ENCODE measurements at places on chromosomes 4 and X. TPM values are rescaled to one million over a fixed set of nuclear protein-coding genes. Genes with fewer than 3 reads are reported as not detected.
A peak's percentile ranks its signal among the peaks of the same experiment; 100 is the strongest.

Gene CXorf49
- total RNA-seq, result not detected

Gene MAGIX
- total RNA-seq, result 1.7 TPM

Gene CENPVL1
- total RNA-seq, result not detected

Gene ABCD1
- total RNA-seq, result 8.8 TPM

Gene CCDC120
- 3.6 TPM for total RNA-seq

GRCh38 chrX:11770320-11770719 lies 12.3 kb downstream of the MSL3 start:
- peak; percentile 64 for DNase-seq

GRCh38 chrX:47179221-47179927 lies 14.3 kb upstream of the UBA1 start:
- no peak for DNase-seq

DNA sequence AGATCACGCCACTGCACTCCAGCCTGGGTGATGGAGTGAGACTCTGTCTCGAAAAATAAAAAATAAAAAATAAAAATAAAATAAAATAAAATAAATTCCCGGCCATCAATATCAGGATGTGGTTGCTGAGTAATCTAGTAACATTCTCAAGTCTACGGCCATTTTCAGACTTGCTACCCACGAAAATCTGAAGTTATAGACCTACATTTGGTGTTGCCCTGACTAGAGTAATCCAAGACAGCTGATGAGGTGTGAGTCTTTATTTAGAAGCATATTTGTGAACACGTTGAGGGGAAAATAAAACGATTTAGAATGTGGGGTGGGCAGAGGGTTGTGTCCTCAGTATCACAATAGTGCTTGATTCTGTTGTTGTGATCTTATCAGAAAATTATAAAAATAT lies 130.2 kb upstream of the MID1 start:
- DNase-seq, result no peak

- DNase-seq, result no peak
These were observed 316.9 kb upstream of the AMOT start for GRCh38 chrX:113157496-113157895.

DNA sequence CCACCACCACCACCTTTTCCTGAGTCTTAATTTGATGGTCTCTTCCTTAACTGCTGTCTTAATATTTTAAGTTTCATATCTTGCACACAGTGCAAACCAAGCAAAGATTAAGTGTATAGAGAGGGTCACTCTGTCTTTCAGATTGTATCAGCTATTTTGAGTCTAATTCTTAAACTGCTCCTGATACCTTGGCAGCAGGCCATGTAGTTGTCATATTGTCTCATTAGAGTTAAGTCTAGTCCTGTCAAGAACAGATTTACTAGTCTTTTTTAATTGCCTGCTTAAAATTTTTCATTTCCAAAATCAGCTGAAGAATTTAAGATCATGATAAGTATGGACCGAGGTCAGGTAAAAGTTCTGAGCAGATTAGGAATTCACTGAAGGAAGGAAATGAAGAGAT lies 51.5 kb downstream of the FHIP1A start:
- no peak for DNase-seq

GRCh38 chr4:62117886-62118285 lies 917.8 kb downstream of the ADGRL3 start:
- DNase-seq, result no peak
